ENCODE measurements at places on chromosomes 4 and X. TPM values are rescaled to one million over a fixed set of nuclear protein-coding genes. Genes with fewer than 3 reads are reported as not detected.

Gene GPR34
- 5.4 TPM for polyA plus RNA-seq

DNA sequence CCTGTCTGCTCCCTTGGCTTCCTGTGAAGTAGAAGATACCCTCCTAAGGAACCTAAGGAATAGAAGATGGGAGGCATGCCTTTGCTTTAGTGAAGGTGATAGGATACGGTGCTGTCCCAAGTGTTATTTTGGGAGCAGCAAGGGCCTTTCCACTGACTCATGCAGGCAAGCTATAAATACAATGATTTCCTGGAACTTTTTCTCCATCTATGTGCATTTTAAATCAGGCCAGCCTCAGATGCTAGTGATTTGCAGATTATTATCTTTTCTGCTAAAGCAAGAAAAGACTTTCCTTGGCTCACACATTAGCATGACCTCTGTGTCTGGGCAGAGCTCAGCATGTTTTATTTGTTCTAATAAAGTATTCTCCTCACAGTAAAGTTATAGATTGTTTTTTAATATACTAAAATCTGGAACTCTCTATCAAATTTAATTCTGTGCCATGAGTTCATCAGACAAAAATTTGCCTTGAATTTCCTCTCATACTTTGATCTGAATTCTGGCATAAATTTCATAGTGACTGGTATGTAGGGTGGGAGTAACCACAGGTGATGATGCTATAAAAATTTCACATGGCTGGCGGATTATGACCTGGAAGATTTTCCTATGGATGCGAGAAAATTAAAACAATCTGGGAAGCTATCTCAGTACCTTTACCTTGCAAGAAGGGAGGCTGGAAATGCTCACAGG, 131.7 kb downstream of the REPS2 start:
- DNase-seq, result no peak

- DNase-seq, result no peak
These were observed 8.2 kb downstream of the GRPEL1 start for GRCh38 chr4:7059662-7060061.

DNA sequence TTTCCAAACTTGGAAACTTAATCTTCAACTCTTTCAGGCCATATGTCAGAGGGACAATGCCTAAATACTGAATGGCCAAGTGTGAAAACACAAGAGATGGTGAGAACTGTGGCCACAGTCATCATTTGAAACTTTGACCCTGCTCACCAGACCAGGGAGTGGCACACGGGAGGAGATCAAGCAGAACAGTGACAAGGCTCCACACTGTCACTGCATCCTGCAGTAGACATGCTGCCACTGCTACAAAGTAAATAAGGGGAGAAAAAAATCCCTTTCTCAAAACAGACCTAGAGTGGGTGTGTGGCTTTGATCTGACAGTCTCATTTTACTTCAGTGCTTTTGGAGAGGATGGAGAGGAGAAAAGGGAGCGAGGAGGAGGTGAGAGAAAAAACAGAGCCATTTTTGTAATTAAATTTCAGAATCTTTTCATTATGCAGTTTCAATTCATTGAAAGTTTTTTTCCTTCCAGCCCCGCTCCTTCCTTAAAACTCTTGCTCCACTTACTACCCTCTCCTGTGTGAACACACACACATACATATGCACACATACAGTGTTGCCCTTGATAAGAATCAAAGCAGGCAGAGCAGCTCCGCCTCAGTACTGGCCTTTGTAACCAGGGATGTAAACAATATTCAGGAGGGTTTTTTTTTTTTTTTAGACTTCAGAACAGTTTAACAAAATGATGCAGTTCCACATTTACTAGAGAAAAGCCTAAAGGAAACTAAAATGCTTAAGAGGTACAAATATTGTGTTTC, 34.4 kb downstream of the NEXMIF start:
- no peak for DNase-seq

DNA sequence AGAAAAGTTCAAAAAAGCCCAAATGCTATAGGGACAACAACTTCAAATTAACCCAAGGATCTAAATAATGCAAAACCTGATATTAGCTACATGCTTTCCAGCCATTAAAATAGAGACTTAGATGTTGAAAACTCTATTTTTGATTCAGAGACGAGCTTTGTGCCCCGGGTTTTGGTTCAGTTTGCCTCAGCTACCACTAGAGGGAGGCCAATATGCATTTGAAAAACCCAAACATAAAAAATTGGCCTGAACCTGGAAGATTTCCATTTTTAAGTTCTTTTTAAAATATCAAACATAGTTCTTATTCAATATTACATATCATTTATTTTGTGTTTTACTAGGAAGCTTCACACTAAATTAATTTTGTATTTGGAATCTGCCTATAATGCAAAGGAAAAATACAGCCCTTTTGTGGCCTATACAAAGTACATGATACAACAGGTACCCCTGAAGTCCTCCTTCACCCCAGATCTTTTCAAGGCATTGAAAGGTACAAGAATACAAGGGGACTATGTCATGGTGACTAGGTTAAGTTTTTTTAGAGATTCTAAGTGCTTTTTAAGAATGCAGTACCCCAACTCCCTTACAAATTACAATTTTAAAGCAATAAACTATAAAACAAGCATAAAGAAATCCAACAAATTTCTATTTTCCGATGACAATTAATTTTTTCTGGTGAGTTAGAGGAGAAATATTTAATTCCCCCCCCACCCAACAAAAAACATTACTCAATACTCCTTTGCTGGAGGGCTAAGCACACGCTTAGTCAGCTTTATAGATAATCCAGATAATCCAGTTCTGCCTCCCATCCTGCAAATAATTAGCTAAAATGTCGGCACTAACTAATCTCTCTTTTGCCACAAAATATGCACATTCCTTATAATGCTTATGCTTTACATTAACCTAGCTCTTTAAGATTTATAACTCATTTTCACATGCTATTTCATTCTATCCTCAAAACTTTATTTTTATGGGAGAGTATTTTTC, 97.7 kb upstream of the PTPN13 start:
- peak; percentile 39 for DNase-seq

DNA sequence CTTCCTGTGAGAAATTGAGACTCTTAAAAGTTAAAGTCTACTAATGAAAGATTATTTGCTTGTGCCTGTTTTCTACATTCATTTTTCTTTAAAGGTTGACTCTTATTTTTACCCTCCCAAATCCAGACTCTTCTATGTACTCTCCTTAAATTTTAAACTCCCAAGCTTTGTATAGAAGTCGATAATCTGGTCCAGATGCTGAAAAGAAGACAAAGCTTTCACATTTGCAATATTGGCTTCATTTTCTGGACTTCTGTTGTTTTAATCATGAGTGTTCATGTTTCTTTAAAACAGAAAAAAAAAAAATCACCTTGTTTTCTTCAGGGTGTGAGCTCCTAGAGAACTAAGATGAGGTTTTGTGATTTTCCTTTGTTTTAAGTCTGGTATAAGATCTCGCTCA, 53.2 kb upstream of the TBC1D14 start:
- no peak for DNase-seq
